ENCODE measurements at places on chromosomes 5 and 9.

DNA sequence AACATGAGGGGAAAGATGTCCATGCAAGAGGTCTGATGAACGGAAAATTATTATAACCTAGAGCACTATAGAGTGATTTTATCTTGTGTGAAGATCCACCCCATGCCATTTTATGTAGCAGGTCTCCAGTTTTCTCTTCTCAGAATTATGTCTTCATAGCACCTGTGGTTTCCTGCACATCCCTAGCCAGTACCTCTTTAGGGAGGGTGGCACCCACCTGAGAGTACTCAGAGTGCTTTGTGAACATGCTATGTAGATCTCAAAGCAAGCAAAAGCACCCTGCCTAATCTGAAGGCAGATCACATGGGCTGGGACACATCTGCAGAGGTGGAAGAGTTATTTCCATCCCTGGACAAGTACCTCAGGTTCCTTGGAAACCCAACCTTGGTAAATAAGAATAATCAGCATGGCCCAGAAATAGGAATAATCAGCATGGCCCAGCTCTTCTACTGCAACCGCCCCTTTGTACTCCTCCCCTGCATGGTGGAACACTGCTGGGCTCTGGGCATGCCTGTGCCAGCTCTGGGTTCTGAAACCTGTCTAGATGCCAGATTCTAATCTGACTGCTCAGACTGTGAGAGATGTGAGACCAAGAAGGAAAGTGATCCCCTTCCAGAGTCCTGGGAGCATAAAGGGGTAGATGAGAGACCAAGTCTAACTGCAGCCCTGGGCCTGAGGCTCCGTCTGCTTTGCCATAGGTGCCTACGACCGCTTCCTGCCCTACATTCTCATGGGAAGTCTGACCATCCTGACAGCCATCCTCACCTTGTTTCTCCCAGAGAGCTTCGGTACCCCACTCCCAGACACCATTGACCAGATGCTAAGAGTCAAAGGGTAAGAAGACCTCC lies 23.7 kb downstream of the SLC22A5 start:
- DNase-seq = no peak

- DNase-seq = no peak
Observed at GRCh38 chr9:15469406-15469805, 41.4 kb downstream of the PSIP1 start.

GRCh38 chr9:111008158-111009075 lies 29.9 kb downstream of the LPAR1 start:
- no peak for DNase-seq

DNA sequence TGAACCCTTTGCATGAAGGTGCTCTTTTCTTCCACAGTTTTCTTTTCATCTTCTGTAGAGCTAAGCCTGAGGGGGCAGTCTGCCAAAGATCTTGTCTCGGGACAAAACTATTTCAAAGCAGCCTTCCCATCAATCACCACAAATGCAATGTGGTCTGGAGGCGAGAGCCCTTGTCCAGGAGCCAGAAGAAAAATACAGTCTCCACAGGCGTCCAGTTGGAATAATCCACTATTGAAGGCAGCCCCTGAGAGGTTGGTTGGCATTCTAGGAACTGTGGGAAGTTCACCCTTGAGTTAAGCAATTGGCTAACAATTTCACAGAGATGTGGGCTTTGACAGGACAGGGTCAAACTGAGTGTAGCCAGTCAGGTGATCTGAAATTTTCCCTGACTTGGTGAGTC lies 72.0 kb downstream of the SEMA6A start:
- no peak for DNase-seq

GRCh38 chr9:87167582-87167981 lies 220.3 kb upstream of the GAS1 start:
- no peak for DNase-seq

- no peak for DNase-seq
Observed at GRCh38 chr9:6440405-6440804, 27.4 kb downstream of the UHRF2 start.

DNA sequence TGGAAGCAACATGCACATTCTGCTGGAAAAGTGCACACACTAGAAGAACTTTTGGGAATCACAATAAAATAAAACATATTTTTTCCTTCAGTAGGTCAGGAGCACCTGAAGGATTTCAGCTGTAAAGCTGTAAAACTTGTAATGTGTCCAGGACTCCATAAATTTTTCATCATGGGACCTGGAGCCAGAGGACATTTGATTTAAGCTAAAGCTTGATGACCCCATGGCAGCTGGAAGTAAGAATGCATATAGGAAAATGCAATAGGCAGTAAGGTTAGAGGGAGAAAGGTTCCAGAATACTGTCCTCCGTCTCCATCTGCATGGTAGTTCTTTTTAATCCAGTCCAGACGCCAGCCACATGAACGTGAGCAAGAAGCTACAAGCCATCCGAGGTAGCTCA lies 166.0 kb downstream of the ADAMTSL1 start:
- DNase-seq = no peak

DNA sequence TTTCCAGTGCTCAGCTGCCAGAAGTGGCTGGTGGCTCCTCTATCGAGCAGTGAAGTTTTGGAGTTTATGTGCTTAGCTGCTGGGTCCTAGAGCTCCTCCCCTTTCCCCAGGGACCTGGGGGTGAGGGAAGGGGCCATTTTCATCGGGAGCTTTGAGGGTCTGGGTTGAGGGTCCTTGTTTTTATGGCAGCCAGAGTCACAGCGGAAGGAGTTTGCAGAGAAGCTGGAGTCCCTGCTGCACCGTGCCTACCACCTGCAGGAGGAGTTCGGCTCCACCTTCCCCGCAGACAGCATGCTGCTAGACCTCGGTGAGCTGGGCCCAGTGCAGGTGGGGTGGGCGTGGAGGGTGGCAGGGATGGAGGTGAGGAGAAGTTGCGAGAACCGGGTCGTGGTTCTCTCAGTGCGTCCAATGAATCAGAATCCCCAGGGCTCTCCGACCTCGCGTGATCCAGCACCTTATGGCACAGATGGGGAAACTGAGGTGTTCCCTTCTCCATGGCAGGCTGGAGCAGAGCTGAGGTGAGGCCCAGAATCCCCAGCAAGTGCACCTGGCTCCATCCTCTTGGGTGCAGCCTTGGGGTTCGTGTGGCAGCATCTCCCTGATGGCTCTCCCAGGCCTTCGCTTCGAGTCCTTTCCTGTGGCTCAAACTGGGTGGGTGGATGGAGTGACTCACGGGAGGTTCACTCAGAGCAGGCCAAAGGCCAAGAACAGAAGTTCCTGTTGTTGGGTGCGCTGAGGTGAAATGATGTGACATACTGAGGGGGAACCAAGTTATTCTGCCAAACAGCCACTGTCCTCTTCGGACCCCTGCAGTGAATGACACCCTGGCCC lies 21.7 kb upstream of the DOLPP1 start:
- no peak for DNase-seq

DNA sequence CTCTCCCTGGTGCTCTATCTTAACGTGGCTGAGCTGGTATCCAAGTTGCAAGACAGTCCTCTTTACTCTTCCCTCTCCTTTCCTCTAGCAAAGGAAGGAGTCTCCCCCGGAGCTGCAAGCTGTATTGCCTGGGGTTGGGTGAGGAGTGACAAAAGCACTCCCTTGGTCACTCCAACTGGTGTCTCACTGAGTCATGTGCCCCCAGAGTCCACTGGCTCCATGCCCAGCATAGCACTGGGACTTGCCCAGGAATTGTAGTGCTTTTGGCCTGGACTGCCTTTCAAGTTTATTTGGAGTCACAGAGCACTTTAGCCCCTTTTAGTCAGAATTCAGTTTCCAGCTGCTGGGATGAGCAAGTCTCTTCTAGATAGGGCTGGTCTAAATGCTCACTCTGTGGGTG lies 82.6 kb upstream of the FST start:
- peak; percentile 25 for DNase-seq

Data from tibial artery (tissue), 4 donors.